Activated CD4-positive, CD25-positive, alpha-beta regulatory T cell treated with anti-CD3 and anti-CD28 coated beads, Interleukin-2, amount 50 U/mL, for 16 hours (primary cell): ENCODE measurements at places on chromosomes 7 and 10.
A peak's percentile ranks its signal among the peaks of the same experiment; 100 is the strongest.

GRCh38 chr7:140501966-140502365, 22.7 kb upstream of the MKRN1 start:
- DNase-seq: no peak

- no peak for DNase-seq
These were observed 145.1 kb downstream of the GRM8 start for GRCh38 chr7:127107601-127108007.

DNA sequence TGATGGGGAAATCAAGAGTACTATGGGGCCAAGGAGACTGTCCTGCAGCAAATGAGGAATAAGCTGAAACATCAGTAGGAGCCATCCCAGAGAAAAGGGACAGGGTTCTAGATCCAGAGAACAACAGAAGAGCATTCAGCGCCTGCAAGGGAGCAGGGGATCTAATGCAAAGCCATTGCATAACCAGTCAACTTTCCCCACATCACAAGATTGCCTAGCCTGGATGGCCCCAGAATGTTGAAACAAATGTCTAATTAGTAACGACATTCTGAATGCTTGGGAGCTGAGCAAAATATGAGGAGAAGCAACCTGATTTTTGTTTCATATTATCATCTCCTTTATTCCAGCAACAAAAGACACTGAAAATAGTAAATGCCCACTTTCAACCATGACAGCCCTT, 2.7 kb upstream of the MPP7 start:
- no peak for DNase-seq

- DNase-seq: no peak
These were observed 96.1 kb upstream of the KCNIP2 start for GRCh38 chr10:101939729-101940128.

- peak; percentile 47 for DNase-seq
These were observed 160.9 kb downstream of the SDK1 start for GRCh38 chr7:3461923-3462322.
